Left ventricle myocardium inferior (tissue), 1 donor: ENCODE measurements at places on chromosomes 12 and 14. TPM values are rescaled to one million over a fixed set of nuclear protein-coding genes. Genes with fewer than 3 reads are reported as not detected.

Gene POLE
- 9.0 TPM for total RNA-seq

Gene ORAI1
- total RNA-seq, result 11.4 TPM

Gene FRMD6
- 7.7 TPM for total RNA-seq

Gene CLEC7A
- total RNA-seq, result 1.3 TPM

Gene CACNA1C
- total RNA-seq, result 137 TPM

Gene C12orf60
- total RNA-seq, result 1.9 TPM

DNA sequence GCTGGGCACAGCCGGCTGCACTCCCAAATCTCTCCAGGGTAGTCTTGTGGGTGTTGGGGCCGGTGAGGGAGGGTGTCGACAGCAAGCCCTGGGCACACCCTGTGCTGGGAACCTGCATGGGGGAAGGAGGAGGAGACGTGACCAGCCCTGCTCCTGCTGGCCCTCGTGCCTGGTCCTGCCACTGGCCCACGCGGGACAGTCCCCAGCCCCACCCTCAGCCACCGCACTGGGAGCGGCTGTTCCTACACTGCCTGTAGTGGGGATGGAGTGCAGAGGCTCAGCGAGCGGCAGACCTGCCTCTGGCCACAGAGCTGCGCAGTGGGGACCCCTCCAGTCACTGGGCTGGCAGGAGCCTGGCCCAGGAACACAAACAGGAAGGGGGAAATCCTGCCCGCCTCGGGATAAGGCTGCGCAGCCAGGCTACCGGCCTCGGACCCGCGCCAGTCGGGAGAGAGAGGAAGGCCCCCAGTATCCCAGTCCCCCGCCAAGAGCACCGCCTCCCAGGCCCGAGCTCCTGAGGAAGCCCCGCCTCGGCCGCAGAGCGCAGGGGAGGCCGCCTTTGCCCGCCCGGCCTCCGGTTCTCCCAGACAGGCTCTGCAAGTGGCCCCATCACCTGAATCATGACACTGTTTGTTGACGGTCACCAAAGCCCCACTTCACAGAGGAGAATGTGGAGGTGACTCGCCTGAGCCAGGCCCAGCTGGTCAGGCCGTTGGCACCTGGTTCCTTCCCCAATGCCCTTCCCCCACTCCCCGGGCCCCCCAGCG is 10.6 kb downstream of the AHNAK2 start:
- H3K36me3 ChIP-seq, result no peaks in the 10 kb centered on the region
- H3K4me1 ChIP-seq, result peaks cover 46% of the 10 kb centered on the region
- peak overlapping the region; percentile 60 for H3K4me3 ChIP-seq
- H3K27me3 ChIP-seq, result peaks cover 35% of the 10 kb centered on the region
- DNase-seq, result peak; percentile 56
- peak overlapping the region; percentile 83 for H3K27ac ChIP-seq

DNA sequence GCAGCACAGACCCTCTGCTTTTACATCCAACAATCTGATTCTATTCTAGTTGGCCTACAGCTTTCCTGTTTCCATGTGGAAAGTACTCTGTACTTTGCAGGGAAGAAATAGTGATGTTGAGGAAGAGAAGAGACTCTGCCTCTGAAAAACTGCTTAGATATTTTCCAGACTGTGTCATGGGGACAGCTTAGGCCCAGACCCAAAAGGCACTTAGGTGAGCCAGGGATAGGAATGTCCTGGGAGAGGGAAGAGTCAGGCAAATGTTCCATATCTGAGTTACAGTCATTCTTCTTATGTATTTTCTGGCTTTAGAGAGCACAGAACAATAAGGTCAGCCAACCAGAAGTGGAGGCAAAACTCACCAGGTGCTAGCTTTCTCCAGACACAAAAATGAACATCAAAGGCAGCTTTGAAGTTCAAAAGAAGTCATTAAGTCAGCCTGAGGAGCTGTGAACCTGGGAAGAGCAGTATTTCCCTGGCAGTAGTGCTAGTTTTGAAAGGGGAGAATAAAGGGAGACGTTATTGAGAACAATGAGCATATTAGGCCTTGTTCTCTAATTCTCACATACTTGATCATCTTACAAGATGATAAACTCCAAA is 199.7 kb upstream of the LMNTD1 start:
- H3K4me3 ChIP-seq, result no peak overlapping the region
- H3K4me1 ChIP-seq, result no peaks in the 10 kb centered on the region
- H3K27ac ChIP-seq, result no peak overlapping the region
- no peaks in the 10 kb centered on the region for H3K36me3 ChIP-seq
- DNase-seq, result no peak

GRCh38 chr12:54404061-54405004 is 14.7 kb downstream of the ITGA5 start:
- no peaks in the 10 kb centered on the region for H3K27me3 ChIP-seq
- DNase-seq, result no peak
- H3K4me3 ChIP-seq, result no peak overlapping the region
- H3K4me1 ChIP-seq, result peaks cover 52% of the 10 kb centered on the region

- DNase-seq, result no peak
- H3K4me1 ChIP-seq, result no peaks in the 10 kb centered on the region
- H3K4me3 ChIP-seq, result no peak overlapping the region
- no peak overlapping the region for H3K27ac ChIP-seq
- H3K27me3 ChIP-seq, result peaks cover 5% of the 10 kb centered on the region
These were observed 163.2 kb upstream of the CCDC198 start for GRCh38 chr14:57656853-57657252.

- no peak overlapping the region for H3K27ac ChIP-seq
- H3K4me1 ChIP-seq, result peaks cover 32% of the 10 kb centered on the region
- H3K36me3 ChIP-seq, result no peaks in the 10 kb centered on the region
- H3K27me3 ChIP-seq, result no peaks in the 10 kb centered on the region
- peak overlapping the region; percentile 26 for H3K4me3 ChIP-seq
- DNase-seq, result peak; percentile 52
These were observed 57.2 kb upstream of the RIN3 start for GRCh38 chr14:92456215-92457015.

DNA sequence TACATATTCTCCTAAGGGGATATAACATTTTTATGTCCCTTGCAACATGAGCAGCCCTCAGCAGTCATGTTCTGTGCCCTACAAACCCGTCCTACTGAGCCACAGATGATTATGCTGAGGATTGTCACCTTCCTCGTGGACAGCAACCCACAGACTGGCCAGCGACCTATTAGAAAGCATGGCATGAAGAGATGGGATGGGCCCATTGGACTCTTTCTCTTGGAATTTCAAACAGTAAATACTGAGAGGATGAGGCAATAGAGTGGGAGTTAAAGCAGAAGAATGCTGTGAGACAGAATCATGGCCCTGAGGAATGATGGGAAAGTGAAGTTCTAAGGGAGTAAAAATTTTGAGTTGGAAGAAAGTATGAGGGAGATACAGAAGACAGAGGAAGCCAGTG is 149.9 kb upstream of the BTG1 start:
- no peak overlapping the region for H3K27ac ChIP-seq
- no peak for DNase-seq
- no peak overlapping the region for H3K4me3 ChIP-seq
- peaks cover 13% of the 10 kb centered on the region for H3K4me1 ChIP-seq
- no peaks in the 10 kb centered on the region for H3K36me3 ChIP-seq
- H3K27me3 ChIP-seq, result no peaks in the 10 kb centered on the region

GRCh38 chr12:123101526-123101925 is 49.4 kb downstream of the PITPNM2 start:
- peaks cover 97% of the 10 kb centered on the region for H3K4me1 ChIP-seq
- no peak for DNase-seq
- H3K27ac ChIP-seq, result peak overlapping the region; percentile 91
- H3K27me3 ChIP-seq, result no peaks in the 10 kb centered on the region

GRCh38 chr14:100293497-100294212 is 12.6 kb downstream of the SLC25A29 start:
- H3K4me3 ChIP-seq, result no peak overlapping the region
- no peaks in the 10 kb centered on the region for H3K27me3 ChIP-seq
- DNase-seq, result no peak
- peaks cover 16% of the 10 kb centered on the region for H3K36me3 ChIP-seq
- peaks cover 66% of the 10 kb centered on the region for H3K4me1 ChIP-seq
- H3K27ac ChIP-seq, result peak overlapping the region; percentile 47

DNA sequence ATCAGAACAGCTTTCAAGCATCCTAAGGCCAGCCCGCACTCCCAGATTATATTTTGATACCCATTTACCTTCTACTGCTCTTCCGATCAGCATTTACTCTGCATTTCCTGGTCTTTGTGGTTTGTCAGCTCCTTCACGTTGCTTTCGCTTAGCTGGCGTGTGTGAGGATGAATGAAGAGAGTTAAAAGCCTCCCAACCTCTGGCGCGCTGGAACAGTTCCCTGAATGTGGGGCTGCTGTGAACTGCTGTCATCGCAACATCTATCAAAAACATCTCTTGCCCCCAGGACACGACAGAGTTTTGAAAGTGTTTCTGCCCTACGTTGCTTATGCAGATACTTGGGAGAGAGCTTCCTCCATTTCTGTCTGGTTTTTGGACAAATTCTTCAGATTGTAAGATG is 129.2 kb downstream of the KCNA5 start:
- H3K27ac ChIP-seq, result no peak overlapping the region
- no peak overlapping the region for H3K4me3 ChIP-seq
- H3K27me3 ChIP-seq, result no peaks in the 10 kb centered on the region
- peaks cover 16% of the 10 kb centered on the region for H3K4me1 ChIP-seq

GRCh38 chr12:27589419-27589818 is 65.4 kb downstream of the PPFIBP1 start:
- no peak overlapping the region for H3K4me3 ChIP-seq
- no peaks in the 10 kb centered on the region for H3K27me3 ChIP-seq
- no peak overlapping the region for H3K27ac ChIP-seq
- DNase-seq, result no peak

DNA sequence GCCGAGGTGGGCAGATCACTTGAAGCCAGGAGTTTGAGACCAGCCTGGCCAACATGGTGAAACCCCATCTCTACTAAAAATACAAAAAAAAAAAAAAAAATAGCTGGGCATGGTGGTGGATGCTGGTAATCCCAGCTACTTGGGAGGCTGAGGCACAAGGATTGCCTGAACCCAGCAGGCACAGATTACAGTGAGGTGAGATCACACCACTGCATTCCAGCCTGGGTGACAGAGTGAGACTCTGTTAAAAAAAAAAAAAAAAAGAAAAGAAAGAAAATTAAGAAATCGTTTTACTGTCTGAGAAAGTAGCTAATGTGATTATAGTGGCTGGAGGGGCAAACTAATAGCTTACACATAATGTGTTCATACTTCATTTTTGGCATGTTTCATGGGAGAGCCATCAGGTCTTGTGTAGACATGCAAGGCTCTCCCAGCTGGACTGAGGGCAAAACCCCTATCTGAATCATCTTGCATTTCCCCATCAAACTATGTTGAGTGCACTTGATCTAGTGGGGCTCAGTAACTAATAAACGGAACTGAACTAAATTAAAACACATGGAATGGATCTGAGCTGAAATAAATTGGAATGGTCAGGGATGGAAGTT is 16.2 kb downstream of the KIF21A start:
- DNase-seq, result no peak
- no peaks in the 10 kb centered on the region for H3K36me3 ChIP-seq
- no peaks in the 10 kb centered on the region for H3K27me3 ChIP-seq
- H3K27ac ChIP-seq, result no peak overlapping the region
- H3K4me1 ChIP-seq, result peaks cover 32% of the 10 kb centered on the region

- no peak for DNase-seq
- H3K27ac ChIP-seq, result no peak overlapping the region
- H3K4me3 ChIP-seq, result no peak overlapping the region
- no peaks in the 10 kb centered on the region for H3K36me3 ChIP-seq
- no peaks in the 10 kb centered on the region for H3K4me1 ChIP-seq
- no peaks in the 10 kb centered on the region for H3K27me3 ChIP-seq
These were observed 74.3 kb upstream of the PLEKHG7 start for GRCh38 chr12:92628476-92628875.

- H3K4me1 ChIP-seq, result peaks cover 32% of the 10 kb centered on the region
- H3K27ac ChIP-seq, result peak overlapping the region; percentile 89
- no peak overlapping the region for H3K4me3 ChIP-seq
- no peaks in the 10 kb centered on the region for H3K36me3 ChIP-seq
These were observed 23.8 kb downstream of the SLC16A7 start for GRCh38 chr12:59619461-59620240.

GRCh38 chr12:125280482-125281377 is 215.5 kb downstream of the AACS start:
- H3K27me3 ChIP-seq, result peaks cover 56% of the 10 kb centered on the region
- no peak for DNase-seq
- H3K4me3 ChIP-seq, result peak overlapping the region; percentile 11
- no peaks in the 10 kb centered on the region for H3K4me1 ChIP-seq
- H3K27ac ChIP-seq, result no peak overlapping the region

DNA sequence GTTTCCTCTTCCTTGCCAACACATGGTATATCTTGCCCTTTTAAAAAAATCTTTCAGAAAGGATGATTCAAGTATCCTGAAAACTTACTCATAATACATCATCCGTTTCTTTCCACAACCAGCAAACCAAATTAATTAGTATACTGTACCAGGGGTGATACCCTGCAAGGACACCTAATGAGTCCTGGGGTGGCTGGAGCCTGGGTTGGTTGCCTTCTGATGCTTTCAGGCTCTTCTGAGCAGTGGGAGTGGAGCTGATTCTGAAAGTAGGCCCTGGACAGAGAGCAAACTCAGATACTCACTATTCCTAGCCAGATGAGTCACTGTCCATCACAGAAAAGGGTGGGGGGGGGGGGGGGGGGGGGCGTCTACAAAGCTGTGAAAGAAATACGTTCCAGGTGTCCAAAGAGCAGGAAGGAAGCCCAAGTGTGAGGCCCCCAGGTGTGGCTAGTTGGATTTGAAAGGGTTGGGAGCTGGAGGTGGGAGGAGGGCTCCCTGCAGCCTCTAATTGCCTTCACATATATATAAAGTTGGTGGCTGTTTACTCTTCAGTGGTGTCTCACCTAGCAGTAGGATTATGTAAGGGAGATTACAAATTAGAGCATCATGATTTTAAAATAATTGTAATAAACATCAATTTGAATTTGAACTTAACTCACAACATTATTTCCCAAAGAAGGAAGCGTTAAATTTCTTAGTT is 36.5 kb downstream of the FBXO33 start:
- no peak overlapping the region for H3K4me3 ChIP-seq
- H3K4me1 ChIP-seq, result peaks cover 14% of the 10 kb centered on the region
- no peaks in the 10 kb centered on the region for H3K27me3 ChIP-seq
- peaks cover 37% of the 10 kb centered on the region for H3K36me3 ChIP-seq
- no peak overlapping the region for H3K27ac ChIP-seq

- DNase-seq, result no peak
- no peak overlapping the region for H3K27ac ChIP-seq
- no peaks in the 10 kb centered on the region for H3K36me3 ChIP-seq
- H3K27me3 ChIP-seq, result no peaks in the 10 kb centered on the region
- H3K4me1 ChIP-seq, result peaks cover 3% of the 10 kb centered on the region
These were observed 92.4 kb upstream of the TMEM260 start for GRCh38 chr14:56487090-56487667.

DNA sequence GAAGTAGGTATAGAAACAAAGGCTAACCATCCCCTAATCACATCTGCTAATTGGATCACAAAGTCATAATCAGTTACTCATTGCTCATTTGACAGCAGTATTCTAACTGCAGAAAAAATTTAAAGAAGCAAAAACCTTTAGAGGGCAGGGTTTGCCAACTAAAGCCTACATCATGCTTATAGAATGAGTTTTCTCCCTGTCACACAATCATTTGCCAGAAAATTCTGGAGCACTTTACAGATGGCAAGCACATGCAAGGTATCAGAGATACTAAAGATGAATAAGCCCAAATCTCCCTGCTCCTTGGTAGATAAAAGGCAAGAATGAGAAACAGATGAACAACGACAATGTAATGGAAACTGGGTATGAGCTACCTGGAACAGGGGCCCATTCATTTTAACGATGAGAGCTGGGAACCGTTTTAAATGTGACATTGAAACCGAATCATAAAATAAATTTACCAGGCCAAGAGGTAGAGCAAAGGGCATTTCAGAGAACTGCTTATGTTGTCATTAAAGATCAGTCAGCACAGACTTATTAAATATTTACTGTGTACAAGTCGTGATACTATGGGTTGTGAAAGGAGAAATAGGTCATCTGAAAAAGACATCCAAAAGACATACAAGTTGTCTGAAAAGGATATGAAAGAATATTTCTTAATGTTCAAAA is 211.4 kb upstream of the ABCD2 start:
- no peak overlapping the region for H3K27ac ChIP-seq
- H3K27me3 ChIP-seq, result no peaks in the 10 kb centered on the region
- no peak overlapping the region for H3K4me3 ChIP-seq
